ENCODE measurements at places on chromosomes 1 and 21.

GRCh38 chr1:228768355-228769000 is 33.2 kb downstream of the RHOU start:
- DNase-seq = no peak

- DNase-seq = peak; percentile 38
Measured at GRCh38 chr1:10644307-10645128, 151.9 kb downstream of the CASZ1 start.

DNA sequence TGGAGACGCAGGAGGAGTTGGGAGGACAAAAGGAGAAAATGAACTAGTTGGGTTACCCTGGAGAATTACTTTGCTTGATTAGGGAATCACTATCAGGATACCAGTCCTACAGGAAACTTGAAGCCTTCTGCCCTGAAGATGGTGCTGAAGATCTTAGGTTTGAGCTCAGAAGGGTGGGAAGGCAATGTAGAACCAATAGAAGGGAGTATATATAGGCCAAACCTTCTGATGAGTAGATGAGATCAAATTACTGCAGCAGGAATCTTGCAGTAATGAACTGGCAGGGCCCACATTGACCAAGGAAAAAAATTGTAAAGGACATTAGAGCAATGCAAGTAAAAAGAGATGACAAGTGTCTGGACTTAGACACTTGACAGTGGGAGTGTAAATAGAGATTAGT is 116.3 kb upstream of the CACYBP start:
- no peak for DNase-seq

DNA sequence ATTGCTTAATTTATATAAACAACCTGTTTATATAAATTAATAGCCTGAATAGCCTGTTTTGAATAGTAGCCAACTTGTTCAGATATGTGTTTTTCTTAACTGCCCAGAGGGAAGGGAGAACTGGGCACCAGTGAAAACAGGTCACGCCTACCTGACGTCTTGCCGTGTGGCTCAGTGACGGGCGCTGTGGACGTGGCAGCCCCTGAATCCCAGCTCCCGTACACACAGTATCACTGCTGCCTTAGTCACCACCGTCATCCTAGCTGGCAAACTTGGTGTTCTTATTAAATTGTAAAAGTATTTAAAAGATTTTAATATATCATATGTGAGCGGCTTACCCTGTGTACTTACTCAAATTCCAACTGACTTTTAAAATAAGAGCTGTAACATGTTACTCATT is 35.4 kb upstream of the TRAPPC10 start:
- no peak for DNase-seq

- DNase-seq = no peak
Measured at GRCh38 chr1:101136739-101137138, 100.1 kb upstream of the S1PR1 start.

GRCh38 chr1:160901768-160902167 is 16.8 kb upstream of the ITLN1 start:
- DNase-seq = no peak

- DNase-seq = no peak
Measured at GRCh38 chr1:166852918-166853317, 13.6 kb downstream of the POGK start.

DNA sequence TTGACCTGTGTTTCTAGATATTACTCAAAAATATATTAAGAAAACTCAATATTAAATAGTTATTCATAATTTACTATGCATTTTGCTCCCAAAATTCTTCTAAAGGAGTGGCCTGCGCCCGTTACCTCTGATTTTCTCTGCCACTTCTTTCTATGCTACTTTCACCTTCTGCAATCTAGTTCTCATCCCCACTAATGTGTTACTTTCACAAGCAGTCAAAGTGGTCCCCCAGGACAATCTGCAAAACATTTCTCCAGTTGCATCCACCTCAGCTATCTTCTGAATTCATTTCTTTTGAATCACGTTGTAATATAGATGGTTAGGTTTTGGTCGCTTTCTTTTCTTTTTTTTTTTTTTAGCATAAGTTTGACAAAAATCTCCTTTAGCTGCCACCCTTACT is 13.4 kb downstream of the INSL5 start:
- DNase-seq = no peak

DNA sequence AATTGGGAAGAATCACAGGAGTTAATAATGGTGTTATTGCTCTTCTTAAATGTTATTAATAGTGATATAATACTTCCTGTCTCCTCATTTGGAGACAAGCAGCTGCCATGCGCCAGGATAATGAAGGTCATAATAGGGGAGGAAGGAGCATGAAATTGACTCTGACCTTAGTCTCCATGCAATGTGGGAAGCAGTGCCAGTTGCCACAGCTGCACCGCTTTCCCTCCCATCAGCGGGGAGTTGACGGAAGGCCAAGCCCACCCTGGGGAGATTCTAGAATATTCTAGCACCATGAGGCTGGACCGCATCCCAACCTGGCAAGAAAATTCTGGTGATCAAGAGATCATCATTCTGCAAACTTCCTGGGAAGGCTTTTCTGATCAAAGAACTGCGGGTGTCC is 11.0 kb upstream of the OLIG1 start:
- no peak for DNase-seq

GRCh38 chr1:32341971-32342370 is 5.9 kb upstream of the MARCKSL1 start:
- peak; percentile 55 for DNase-seq
